Hepatocyte (in vitro differentiated cells): ENCODE measurements at places on chromosomes 5 and 9.

GRCh38 chr5:24363789-24364481 lies 280.8 kb downstream of the CDH10 start:
- DNase-seq, result no peak

DNA sequence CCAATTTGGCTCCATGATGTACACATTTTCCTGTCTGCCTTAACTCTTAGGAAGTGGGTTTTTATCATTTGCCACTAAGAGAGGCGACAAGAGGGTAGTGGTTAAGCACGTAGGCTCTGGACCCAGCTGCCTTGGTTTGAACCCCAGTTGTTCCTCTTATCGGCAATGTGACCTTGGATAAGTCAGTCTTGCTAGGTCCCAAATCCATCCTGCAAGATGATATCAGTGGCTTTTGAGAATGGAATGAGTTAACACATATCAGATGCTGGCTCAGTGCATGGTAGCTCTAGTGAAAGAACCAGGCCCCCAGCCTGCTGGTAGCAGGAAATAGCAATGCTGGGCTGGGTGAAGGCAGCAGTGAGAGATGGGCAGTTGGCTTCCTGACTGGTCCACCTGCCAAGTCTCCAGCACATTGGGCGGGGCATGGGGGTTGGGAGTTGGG lies 72.5 kb downstream of the STK10 start:
- no peak for DNase-seq

GRCh38 chr9:15010581-15010980 lies 100.4 kb upstream of the FREM1 start:
- no peak for DNase-seq

DNA sequence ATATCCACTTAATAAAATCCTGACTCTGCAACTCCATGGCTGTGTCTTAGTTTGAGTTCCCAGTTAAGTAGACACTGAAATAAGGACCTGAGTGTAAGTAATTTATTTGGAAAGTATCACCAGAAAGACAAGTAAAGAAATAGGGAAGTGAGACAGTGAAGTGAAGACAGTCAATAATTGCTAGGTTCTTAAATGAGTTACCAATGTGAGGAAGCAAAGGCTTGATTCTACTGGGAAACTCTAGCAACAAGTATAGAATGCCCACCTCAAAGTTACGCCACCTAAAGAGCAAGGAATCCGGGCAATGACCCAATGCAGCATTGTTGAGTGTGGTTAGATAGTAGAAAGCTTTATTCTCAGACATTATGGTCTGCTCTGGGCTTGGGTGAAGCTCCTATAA lies 383.9 kb downstream of the TLR4 start:
- no peak for DNase-seq
